Kidney (tissue), 22 donors: ENCODE measurements at places on chromosomes 1 and 21.

DNA sequence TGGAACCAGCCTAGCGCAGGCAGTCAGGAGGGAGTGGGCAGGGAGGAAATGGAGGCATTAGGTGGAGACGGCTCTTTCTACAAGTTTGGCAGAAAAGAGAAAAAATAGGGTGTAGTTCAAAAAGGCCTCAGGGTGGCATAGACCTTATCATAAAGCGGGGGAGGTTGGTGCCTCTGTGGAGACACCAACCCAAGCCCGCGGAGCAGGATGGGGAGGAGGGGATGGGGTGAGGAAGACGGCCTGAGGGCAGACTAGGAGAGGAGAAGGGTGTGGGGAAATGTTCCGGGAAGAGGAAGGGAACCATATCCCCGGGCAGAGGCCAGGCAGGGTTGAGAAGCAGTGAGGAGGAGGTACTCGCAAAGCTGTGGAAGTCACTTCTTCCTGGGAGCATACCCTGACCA lies 17.4 kb upstream of the SHE start:
- DNase-seq, result no peak

DNA sequence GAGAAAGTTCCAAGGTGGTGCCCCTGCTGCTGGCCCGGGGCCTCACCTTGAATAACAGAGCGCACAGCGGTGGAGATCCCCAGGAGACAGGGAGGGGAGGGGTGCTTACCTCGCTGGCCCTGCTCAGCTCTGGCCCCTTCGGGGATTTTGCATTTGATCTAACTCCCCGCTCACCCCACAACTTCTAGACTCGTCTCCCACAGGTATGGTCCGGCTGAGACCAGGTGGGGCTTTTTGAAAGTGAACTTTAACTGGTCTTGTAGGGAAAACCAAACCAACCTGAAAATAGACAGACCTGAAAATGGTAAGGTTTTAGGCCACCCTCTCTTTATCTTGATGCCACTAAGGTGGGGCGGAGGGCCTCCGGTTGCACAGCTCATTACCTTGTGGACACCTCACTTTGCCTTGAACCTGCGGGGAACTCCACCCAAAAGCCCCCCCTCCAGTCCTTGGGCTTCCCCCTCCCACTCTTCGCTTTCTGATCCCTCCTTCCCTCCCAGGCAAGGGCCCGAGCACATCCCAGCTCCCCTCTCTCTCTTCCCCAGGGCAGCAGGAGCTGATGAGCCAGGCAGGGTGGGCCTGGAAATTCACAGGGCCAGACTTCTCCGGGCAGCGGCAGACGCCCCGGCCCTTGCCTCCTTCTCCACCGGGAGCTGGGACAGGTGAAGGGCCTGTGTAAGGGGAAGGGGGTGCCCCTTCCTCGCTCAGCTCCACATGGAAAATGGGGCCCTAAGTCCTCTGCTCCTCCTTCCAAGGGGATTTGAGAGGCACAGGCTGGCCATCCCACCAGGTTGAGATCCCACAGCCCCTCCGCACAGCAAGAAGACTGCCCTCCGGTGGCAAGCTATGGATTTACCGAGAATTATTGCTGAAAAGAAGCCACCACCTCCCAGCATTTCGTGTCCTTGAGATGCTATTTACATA lies 16.1 kb downstream of the TNFRSF8 start:
- DNase-seq, result peak; percentile 69

DNA sequence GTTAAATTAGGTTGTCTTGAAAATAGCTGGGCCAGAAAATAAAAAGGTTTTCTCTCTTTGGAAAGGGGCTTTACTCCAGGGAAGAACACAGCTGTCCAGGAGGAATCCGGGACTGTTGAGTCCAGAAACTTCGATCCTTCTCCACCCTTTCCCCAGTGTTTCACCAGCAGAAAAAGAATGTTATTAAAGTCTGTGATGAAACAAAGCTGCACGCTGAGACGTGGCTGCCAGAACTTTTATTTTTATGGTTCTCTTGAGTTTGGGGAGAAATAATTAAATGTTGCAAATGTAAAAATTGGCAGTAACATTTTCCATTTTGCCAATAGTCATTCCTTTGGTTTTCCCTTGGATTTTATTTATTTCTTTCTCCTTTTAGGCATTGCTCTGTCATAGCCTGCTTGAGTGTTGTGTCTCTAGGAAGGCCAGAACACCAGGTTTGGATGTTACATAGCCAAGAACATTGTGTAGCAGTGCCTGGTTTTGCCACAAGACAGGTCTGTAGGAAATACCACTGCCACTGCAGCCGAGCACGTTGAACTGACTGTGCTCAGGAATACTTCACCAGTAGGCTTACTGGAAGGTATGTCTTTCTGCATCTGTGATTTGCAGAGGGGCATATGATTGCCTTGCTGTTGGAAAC lies 87.4 kb downstream of the ROR1 start:
- DNase-seq, result no peak

DNA sequence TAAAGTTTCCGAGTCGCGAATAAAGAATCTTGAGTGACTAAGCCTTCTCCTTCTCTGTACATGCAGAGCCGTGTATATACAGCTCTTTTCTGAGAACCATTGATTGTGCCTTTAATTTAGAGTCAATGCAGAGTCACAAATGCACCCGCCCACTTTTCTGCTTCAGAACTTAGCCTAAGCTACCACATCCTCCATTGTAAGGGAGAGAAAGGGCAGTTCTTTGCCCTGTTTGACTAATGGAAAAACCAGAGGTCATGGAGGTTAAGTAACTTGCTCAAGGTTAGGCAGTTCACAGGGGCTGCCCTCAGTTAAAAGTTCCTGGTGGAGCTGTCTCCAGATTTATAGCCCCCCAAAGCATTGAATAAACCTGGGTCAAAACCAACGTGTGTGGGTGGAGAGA lies 139.6 kb downstream of the TOMM20 start:
- DNase-seq, result no peak

DNA sequence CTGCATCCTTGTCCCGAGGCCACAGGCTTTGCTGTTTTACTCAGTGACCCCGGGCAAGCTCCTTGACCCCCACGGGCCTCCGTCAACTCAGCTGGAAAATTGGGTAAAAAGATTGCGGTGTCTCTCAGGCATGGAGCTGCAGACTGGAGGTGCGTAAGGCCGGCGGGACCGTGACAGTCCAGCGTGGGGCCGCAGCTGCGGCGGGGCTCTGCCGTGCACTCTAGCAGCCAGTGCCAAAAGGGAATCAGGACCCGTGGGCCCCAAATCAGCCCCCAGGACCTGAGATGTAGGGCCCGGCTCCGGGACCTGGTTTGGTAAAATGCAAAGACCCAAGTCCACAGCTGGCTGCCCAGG lies 158.3 kb downstream of the PRDM16 start:
- DNase-seq, result no peak

DNA sequence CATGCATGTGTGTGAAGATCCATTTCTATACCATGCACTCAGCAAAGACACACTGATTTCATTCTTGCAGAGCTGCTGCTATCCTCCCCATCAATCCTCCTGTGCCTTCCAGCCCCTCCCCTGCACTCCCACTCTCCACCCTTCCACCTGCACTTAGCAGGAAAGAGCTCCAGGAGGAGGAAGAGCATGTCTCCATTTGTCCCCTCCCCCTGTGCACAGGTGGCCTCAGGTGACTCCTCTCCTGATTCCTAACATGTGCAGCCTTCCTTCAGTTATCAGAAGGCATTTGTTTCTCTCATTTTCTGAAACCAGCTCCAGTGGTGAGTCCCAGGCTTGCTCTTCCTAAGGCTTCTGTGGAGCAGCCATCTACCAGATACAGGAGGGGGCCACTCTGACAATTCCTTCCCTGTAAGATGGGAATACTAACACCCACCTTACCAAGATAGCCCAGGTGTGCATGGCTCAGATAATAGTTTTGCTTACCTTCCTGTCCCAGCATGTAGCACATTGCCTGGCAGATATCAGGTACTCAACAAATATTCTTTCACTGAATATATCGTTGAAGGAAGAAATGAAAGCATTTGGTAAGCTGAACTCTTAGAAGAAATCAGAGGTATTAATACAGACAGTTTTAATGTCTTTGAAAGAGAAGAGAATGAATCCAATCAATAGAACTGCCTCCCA lies 21.9 kb upstream of the FAM3B start:
- DNase-seq, result no peak

- DNase-seq, result no peak
Measured at GRCh38 chr1:58585581-58586151, 8.6 kb upstream of the TACSTD2 start.

DNA sequence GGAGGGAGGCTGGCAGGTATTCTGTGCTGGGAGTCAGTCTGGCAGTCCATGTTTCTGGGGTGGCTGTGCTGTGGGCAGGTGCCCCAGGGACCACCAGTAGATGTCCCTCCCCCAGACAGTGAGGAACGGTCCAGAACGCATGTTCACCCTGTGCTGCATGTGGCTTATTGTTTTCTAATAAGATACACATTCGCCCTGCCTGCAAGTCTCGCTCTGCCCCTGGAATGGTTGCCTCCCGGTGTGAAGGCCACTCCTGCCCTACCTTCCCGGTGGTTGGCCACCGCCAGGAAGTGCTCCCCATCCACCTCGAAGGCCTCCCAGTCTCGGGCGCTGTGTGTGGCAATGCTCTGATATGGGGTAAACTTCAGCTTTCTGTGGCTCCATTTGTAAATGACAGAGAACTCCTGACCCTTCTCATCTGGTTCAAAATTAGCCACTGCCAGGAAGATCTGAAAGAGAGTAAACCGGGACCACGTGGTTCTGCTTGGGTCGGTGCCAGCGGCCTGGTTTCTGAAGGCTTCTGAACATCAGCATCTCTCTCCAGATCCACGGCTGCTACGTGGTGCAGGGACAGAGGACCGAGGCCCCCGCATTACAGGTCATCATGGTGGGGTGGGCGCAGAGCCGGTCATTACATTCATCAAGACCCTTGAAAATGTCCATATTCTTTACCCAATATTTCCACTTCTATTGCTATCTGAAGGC lies 14.5 kb downstream of the KRTAP10-1 start:
- DNase-seq, result no peak

DNA sequence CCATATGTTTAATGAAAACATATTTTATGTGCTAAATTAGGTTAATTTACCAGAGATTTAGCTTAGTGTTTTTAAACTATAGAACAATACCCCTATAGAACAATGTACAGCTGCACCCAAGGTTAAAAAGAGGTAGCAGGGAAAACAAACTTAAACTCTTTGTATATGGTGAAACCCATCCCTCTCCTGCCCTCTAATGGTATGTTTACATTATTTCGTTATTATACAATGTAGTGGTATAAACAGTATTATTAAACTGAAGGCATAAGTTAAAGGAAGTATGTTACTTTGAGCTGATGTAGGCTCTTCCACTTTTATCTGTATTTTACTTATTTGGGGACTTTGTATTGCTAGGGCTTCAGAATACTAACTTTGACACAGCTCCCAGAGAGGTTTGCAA lies 16.7 kb upstream of the ZYG11A start:
- no peak for DNase-seq

DNA sequence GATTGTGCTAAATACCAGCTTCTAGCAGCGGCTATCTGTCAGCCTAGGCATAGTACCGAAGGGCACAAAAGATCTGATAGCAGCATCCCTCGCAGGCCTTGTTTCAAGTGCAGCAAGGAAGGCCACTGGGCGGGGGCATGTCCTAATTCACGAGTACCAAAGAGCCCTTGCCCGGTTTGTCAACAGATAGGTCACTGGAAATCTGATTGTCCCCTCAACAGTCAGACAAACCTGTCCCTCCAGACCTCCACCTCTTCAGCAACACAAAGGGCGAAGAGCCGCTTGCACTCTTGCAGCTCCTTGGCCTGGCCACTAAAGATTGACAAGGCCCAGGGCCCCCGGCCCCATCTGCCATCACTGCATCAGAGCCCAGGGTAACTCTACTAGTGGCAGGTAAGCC lies 22.7 kb upstream of the CA6 start:
- no peak for DNase-seq

- no peak for DNase-seq
Measured at GRCh38 chr1:47856996-47857395, 140.2 kb downstream of the TRABD2B start.

GRCh38 chr1:241485554-241485992 lies 34.0 kb downstream of the FH start:
- DNase-seq, result no peak

- DNase-seq, result no peak
Measured at GRCh38 chr1:192147221-192147620, 11.0 kb upstream of the RGS18 start.

GRCh38 chr1:89407360-89407759 lies 43.5 kb downstream of the GBP6 start:
- DNase-seq, result no peak

- DNase-seq, result peak; percentile 9
Measured at GRCh38 chr1:17795081-17795809, 40.1 kb downstream of the ACTL8 start.

DNA sequence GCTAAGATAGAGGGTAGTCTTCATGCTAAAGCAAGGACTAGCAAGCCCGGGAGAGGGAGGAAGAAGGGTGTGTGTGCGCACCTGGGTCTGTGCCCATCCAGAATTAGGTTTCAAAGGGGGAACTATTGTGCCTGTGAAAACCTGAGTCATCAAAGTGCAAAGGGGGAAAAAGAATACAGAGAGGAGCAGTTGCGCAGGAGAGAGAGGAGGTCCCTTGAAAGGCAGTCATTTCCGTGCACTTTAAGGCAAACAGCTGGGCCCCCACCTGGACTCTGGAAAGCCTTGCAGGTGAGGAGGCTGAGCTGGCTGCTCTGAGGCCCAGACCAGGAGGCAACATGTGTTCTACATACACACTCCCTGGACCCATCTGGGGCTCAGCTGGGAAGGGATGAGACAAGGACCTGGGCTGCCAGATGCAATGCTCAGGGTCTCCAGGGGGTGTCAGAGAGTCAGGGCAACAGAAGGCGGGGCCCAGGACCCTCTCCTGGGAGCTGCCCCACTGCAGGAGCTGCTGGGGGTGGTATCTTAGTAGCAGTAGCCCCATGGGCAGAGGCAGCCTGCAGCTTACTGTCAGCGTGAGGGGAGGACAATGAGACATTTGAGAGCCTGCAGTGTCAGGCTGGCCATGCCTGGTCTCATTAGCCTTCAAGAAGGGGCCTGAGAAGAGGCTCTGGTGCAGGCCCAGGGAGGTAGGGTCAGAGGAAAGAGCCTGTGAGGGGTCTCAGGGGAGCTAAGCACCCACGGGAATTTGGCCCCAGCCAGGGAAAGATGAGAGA lies 14.3 kb downstream of the PROK1 start:
- DNase-seq, result peak; percentile 43

- no peak for DNase-seq
Measured at GRCh38 chr1:181905944-181906597, 155.4 kb downstream of the ZNF648 start.

GRCh38 chr1:156427957-156428356 lies 58.9 kb downstream of the RHBG start:
- no peak for DNase-seq
